SK-N-DZ (cell line): ENCODE measurements at places on chromosomes 11 and 22.

GRCh38 chr11:75347781-75348566 lies 3.5 kb downstream of the ARRB1 start:
- no peak for DNase-seq

DNA sequence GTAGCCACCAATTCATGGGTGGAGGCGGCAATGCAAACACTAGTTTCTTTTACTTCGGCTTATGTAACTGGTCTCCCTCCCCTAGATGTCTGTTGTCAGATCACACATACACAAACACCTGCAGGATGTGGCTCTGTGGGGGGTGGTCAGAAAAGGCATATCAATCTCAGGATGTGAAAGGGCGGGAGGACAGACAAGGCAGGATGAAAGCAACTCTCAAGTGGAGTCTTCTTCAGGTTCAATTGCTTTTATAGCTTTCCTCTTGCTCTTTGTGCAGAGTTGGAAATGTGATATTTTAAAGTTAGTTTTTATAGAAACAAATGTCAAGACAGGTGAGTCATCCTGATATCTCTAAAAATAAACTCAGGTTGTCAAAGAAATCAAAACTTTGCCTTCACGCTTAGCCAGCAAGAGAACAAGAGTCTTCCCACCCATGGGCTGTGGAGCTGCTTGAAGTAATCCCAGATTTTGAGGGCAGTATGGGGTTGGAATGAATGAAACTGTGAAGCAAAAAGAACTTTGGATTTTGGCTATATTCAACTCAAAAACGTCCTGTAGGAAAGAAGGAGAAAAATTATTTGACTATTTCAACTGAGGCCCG lies 423.4 kb downstream of the GUCY1A2 start:
- DNase-seq, result no peak

DNA sequence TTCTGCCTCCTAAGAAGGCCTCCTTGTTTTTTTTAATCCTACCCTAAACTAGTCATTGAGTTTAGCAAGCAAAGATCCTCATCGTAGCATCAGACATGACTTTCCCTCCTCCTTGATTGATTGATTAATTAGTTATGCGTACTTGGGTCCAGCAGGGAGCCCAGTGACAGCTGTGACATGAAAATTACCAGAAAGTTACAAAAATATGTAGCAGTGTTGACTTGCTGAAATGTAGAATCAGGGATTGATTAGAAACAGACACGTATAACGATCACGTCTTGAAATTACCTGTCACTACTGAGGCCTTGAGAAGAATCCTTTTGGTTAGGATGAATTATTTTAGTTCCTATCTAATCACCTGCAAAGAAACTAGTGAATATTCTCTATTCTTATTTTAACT lies 167.4 kb upstream of the MPPED2 start:
- no peak for DNase-seq

GRCh38 chr11:27095059-27095458 lies 54.4 kb downstream of the BBOX1 start:
- DNase-seq, result no peak

DNA sequence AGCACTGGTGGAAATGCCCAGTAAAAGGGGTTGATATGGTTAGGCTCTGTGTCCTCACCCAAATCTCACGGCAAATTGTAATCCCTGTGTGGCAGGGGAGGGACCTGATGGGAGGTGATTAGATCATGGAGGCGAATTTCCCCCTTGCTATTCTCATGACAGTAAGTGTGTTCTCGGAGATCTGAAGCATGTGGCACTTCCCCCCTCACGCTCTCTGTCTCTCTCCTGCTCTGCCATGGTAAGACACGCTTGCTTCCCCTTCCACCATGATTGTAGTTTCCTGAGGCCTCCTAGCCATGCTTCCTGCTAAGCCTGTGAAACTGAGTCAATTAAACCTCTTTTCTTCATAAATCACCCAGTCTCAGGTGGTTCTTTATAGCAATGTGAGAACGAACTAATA lies 37.4 kb downstream of the PACSIN2 start:
- DNase-seq, result peak; percentile 43

- no peak for DNase-seq
Measured at GRCh38 chr11:132064987-132065620, 694.7 kb downstream of the NTM start.

DNA sequence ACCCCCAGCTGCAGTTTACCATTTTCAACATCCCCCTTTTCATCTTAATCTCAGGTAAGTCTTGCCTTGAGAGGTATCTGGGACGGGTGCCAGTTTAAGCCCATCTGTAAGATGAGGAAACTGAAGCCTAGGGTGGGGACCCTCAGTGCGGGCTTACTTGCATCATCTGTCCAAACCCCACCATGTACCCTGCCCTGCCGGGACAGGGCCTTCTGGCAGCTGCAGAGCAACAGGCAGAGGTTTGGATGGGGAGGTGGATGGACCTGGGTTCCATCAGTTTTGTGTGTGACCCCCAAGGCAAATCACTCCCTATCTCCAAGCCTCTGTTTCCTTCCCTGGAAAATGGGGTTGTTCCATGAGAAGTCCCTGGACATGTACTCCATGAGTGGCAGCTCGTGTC lies 67.5 kb downstream of the MN1 start:
- no peak for DNase-seq

DNA sequence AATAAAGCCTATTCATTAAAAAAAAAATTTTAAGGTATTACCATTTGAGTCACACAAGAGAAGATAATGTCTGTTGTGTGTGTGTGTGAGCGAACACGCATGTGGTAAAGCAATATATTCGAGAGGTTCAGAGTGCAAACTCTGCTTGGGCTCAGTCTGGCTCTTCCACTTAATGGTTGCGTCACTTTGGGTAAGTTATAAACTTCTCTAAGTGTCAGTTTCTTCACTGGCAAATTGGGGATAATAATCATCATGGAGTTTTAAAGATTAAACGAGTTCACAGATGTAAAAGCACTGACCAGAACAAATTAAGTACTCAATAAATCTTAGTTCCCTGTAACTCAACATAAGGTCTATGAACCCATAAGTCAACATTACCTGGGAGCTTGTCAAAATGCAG lies 37.0 kb downstream of the SIK3 start:
- no peak for DNase-seq

GRCh38 chr11:132980670-132981069 lies 551.6 kb downstream of the OPCML start:
- no peak for DNase-seq

DNA sequence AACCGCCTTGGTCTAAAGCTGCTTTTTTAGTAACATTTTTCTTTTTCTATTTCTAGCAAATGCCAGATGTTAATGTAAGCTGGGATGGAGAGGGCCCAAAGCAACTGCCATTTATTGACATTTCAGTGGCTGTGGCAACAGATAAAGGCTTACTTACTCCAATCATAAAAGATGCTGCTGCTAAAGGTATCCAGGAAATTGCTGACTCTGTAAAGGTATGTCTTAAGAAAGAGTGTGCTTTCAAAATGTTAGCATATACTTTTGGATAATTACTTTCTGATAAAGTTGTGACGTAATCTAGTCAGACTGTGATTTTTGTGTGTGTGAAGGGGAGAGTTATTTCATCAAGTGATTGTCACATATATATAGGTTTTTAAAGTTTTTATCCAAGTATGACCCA lies 68.1 kb downstream of the PDHX start:
- no peak for DNase-seq

GRCh38 chr11:96207459-96208449 lies 135.2 kb downstream of the MAML2 start:
- DNase-seq, result no peak

- no peak for DNase-seq
Measured at GRCh38 chr11:102289592-102289991, 27.7 kb upstream of the BIRC3 start.

DNA sequence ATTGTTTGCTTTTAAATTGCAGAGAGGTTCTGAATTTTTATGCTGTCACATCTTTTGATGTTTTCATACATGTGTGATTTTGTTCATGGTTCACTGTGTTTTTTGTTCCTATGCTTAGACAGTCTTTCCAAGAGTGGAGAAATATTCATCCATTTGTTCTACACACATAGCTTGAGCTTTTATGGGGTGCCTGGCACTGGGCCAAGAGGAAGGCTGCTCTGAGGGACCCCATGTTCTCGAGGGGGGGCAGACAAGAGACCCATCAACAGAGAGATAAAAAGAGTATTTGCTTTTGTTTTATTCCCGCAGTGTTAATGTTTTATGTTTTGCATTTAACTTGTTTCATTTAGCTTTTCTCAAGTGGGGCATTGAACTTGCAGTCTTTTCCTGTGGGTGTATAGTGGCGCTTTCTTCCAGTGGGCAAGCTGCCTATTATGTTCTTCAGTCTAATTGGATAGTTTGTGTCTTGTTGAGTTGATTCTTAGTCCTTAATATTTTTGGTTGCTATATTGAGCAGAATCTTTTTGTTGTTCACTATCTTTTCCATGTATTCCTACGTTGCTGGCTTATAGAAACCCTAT lies 57.7 kb downstream of the CABIN1 start:
- no peak for DNase-seq

DNA sequence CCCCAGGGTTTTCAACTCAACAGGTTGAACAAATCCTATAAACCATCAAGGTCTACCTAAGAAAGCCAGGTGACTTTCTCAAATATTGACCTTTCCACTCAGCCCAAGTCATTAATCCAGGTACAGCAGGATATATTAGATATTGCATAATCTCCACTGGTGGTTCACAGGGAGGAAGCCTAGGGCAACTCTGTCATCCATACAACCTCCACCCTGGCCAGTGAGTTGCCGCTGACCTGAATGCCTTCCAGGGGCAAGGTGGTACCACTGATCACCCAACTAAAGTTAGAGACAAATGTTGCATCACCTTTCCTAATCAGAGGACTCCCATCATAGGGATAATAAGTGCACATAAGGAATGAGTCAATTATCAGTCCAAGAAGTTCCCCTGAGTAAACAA lies 22.9 kb downstream of the GUCD1 start:
- no peak for DNase-seq
